ENCODE measurements at places on chromosomes 3 and 15. TPM values are rescaled to one million over a fixed set of nuclear protein-coding genes. Genes with fewer than 3 reads are reported as not detected.

GRCh38 chr3:172616031-172616461 lies 92.8 kb upstream of the TNFSF10 start:
- no peak overlapping the region for H3K4me3 ChIP-seq
- no peaks in the 10 kb centered on the region for H3K4me1 ChIP-seq
- no peak for DNase-seq

- no peak overlapping the region for H3K27ac ChIP-seq
- no peaks in the 10 kb centered on the region for H3K27me3 ChIP-seq
- DNase-seq: no peak
- no peaks in the 10 kb centered on the region for H3K36me3 ChIP-seq
Observed at GRCh38 chr15:55007561-55007960, 189.2 kb downstream of the RSL24D1 start.

MOBP gene
- not detected for total RNA-seq

GRAMD2A gene
- total RNA-seq: 0.43 TPM

Data from neural progenitor cell (in vitro differentiated cells).